ENCODE measurements at places on chromosomes 4 and X.

DNA sequence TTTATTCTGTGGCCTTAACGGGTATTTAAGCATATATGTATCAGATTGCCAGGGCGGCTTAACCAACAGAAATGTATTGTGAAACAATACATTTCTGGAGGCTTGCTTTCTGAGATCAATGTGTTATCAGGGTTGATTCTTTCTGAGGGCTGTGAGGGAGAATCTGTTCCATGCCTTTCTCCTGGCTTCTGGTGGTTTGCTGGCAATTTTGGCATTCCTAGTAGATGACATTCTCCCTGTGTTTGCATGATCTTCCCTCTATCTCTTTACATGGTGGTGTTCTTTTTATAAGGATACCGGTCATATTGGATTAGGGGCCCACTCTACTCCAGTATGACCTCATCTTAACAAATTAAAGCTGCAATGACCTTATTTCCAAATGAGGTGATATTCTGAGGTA is 16.9 kb upstream of the CEP135 start:
- DNase-seq: no peak

DNA sequence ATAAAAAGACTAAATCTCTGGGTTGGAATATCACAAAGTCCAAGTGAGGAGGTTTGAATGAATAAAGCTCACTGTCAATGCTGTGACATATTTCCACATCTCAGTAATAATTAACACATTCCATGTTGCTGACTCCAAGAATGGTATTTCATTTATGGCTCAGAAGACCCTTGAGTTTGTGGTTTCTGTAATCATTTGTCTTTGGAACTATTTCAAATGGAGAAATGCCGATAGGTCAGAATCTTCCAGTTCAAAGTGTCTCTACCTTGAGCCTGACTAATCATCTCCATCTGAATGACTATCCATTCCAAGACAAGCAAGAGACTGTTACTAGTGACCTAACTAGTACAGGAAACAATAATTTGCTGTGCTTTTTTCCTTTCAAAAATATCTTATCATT is 24.2 kb upstream of the SLC2A9 start:
- no peak for DNase-seq

GRCh38 chr4:3873408-3874027 is 107.3 kb downstream of the ADRA2C start:
- DNase-seq: no peak

DNA sequence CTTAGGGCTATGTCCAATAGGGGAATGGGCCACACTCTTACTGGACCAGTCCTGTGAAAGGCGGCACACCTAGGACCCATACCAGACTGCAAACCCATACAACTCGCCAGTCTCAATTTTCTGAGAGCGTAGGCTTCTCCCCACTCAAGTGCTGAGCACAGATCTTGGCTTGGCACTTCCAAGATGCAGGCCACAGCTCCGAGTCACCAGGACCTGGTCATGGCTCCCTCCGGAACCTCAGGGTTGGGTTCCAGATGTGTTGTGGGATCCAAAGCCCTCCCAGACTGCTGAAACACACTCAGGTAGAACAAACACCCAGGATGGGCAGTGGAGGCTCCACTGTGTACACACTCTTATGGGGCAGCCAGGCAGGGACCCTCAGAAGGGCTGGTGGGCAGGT is 103.3 kb downstream of the TMEM144 start:
- DNase-seq: no peak

DNA sequence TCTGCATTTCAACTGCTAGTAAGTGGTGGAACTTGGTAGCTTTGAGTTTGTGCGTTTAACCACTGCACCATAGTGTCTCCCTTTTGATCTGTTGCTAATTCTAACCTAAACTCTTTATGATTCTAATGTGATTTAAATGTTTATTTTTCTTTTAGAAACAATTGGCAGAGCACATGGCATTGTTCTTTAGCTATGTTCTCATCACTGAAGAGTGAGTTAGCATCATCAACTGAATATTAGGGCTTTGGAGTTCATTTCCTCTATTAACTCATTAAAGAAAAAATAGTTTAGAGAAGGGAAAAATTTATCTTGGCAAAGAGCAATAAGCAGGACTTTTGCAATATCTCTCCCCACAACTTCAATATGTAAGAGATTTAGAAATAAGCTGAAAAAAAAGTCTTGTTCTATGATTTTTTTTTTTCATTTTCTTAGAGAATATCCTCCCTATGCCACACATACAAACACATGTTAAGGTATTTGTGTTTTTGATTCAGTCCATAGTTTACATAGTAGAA is 25.7 kb downstream of the CPEB2 start:
- no peak for DNase-seq

GRCh38 chr4:21571100-21571499 is 377.5 kb downstream of the KCNIP4 start:
- no peak for DNase-seq

- no peak for DNase-seq
Measured at GRCh38 chr4:151541389-151542071, 132.6 kb downstream of the FHIP1A start.

DNA sequence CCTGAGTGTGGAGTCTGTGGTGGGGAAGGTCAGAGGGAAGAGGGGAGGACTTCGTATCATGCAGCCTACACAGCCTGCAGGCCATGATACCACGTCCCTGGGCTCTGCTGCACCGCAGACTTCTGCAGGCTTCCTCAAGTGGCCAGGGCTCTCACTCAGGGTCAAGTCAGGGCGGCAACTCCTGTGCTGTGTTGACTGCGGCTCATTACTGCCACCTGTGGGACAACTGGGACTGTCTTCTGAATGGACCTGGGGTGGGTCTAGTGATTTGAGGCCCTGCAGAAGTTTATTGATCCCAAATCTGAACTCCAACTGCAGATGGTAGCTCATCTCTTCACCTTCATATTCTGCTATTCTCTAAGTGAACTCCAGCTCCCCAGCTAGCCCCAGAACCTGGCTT is 167.1 kb downstream of the NSUN7 start:
- no peak for DNase-seq

- no peak for DNase-seq
Measured at GRCh38 chrX:24231131-24231540, 81.6 kb downstream of the ZFX start.

DNA sequence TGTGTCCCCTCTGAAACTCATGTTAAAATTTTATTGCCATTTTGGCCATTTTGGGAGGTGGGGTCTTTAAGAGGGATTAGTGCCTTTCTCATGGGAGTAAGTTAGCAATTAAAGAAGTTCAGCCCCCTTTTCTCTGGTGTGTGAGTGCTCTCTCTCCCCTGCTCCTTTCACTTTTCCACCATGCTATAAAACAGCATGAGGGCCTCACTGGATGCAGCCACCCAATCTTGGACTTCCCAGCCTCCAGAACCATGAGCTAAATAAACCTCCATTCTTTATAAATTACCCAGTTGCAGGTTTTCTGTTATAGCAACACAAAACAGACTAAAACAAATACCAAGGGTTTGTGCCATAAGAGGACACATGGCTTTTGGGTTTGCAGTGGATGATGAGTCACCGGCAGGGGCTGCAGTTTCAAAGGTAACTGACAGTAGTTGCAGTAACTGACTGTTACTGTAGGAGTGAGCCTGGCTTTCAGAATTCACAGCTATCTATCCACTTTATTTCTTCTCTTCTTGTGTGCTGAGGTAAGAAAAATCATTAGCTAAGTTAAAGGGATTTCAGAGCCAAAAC is 121.5 kb downstream of the PPEF1 start:
- no peak for DNase-seq

- no peak for DNase-seq
Measured at GRCh38 chr4:85762529-85762871, 287.6 kb downstream of the ARHGAP24 start.

GRCh38 chr4:153365003-153365402 is 20.5 kb downstream of the MND1 start:
- DNase-seq: no peak

DNA sequence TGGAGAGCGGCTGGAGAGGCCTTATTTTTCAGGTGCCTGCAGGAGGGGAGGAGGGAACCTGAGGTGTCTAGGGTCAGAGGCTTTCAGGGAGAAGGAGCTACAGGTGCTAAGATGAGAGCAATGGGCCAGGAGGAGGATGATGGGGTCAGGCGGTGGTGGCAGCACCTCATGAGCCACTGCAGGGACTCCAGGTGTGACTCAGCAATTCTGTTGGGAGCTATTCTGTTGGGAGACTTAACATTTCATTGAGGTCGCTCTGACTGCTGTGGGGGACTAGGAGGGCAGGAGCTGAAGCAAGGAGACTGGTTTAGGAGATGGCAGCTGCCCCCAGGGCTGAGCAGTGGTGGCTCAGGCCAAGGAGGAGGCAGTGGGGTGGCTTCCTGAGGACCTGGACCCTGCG is 65.0 kb downstream of the CLDN34 start:
- no peak for DNase-seq

DNA sequence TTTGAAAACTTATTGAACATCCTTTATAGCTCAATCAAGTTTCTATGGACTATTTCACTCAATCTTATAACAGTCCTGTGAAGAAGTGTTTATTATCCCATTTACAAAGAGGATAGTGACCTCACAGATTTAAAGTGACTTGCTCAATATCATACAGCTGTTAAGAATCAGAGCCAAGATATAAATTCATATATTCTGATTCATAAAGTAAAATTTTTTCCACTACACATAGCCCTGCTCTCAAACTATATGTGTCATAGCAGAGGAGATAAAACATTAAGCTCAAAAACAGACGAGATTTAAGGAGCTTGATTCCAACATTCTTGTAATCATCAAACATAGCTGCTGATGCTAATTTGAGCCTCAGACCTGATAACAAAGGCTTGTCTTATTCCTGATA is 226.8 kb downstream of the CAMK2D start:
- no peak for DNase-seq

GRCh38 chrX:27565992-27566391 is 24.2 kb upstream of the DCAF8L2 start:
- no peak for DNase-seq

DNA sequence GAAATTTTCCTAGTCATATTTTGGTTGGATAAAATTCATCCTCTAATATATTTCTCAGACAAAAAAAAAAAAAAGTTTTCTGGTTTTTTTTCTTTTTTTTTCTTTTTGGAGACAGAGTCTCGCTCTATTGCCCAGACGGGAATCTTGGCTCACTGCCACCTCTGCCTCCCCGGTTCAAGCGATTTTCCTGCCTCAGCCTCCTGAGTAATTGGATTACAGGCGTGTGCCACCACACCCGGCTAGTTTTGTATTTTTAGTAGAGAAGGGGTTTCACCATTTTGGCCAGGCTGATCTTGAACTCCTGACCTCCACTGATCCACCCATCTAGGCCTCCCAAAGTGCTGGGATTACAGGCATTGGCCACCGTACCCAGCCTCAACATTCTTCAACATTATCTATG is 432.7 kb upstream of the PABPC4L start:
- DNase-seq: no peak

DNA sequence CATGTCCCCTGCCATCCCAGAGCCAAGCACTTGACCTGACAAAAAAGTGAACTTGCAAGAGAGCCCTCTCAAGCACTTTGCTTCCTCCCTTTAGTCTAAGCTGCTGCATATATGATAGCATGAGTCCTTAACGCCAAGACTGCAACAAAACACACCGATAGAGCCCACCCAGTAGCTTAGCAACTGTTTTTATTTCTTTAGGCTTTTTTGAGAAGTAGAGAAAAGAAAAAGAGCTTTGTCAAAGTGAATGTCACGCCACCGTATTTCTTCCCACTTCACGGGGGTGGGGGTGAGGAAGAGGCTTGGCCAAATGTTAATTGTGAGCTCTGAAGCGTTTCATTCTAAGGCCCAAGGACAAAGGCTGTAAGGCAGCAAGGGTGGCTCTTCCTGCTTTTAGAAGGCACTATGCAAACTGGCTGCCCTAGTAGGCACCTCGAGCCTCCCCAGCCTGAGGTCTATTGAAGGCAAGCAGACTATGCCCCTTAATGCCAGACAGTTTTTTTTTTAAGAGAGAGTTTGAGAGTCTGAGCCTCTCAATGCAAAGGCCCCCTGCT is 138.6 kb downstream of the HS6ST2 start:
- no peak for DNase-seq

GRCh38 chrX:50942471-50942870 is 31.9 kb downstream of the BMP15 start:
- DNase-seq: no peak

- DNase-seq: no peak
Measured at GRCh38 chrX:134908356-134908755, 82.4 kb upstream of the SMIM10 start.

GRCh38 chr4:69224891-69225290 is 10.3 kb upstream of the UGT2B11 start:
- no peak for DNase-seq

- DNase-seq: no peak
Measured at GRCh38 chr4:125891597-125892258, 577.0 kb downstream of the FAT4 start.

DNA sequence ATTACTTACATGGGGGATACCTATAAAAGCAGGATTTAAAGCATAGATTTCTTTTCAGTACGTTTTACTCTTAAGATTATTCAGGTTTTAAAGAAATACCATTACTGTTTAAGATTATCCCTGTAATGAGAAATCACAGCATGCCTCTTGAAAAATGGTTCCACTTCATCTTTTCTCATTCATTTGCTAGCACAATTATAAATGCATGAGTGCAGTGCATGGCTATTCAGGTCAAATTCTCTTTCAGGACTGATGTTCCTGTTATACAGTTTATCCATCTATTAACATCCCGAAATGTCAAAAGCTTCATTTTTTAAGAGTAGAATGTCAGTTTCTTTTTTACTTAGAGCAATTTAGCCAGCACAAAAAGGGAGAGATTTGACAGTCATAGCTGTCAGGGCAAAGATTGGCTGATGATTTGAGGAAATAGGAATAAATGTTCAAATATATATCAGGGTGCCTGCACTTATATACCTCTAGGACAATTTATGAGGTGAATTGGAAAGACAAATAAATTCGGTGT is 135.2 kb downstream of the ADGRL3 start:
- no peak for DNase-seq

DNA sequence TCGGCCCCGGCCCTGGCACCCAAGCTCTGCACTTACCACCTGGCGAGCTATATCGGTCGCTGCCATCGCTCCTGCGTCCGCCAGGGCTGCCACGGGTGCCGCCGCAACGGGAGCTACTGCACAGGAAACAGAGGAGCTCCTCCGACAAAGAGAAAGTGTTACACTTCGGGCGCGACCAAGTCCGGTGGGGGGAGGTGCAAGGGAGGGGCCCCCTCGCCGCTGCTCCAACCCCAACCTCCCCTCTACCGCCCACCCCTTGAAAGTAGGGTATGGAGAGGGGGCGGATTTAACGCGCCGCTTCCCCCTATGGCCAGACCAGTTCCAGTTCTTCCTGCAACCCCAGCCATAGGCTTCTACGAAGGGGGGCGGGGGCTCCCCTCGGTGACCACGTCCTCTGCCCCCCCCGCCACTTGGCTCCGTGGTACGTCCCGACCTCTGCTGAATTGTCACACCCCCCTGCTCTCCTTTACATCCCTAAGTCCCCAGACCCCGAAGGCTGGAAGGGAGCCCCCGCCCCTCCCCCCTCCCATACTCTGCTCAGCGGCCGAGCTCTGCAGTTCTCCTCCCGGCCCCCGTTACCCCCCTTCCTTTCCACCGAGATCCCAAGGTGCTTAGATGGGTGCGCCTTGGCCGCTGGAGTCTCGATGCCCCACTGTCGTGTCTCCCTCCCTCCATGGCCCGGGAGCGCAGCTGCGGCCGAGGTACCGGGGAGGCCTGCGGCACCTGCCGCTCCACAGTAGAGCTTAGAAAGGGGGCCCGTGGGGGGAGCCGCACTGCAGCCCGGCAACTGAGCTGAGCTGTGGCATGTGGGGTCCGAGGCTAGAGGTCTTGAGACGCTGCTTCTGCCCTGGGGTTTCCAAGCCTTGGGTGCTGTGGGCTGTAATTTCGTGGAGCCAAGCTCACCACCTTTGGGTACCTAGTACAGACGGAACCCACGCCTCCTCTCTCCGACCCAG is at the start of gene SEPTIN6:
Gene SEPTIN6, minus strand, starts transcription at position 129 of the 956 bp plus-strand sequence. Its CDS starts 63 bp downstream, at position 66.
- peak; percentile 71 for DNase-seq
